ENCODE measurements at places on chromosomes 3 and 15.

DNA sequence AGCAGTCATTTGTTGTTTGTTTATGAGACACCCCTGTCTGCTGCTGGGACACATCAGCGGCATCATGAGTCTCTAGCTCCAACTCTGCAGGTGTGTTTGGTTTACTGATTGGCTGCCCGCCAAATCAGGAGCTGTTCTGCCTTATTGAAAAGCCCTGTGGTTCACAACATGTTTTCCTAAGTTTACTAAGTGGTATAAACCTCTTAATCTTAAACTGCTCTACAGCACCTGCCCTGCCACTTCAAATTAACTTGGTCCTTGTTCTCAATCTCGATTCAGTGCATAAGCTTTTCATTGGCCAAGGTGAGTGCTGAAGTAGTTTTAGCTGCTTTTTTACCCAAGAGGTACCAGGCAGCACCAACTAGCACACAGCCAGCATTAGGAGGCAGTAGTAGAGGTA, 77.8 kb upstream of the WDR72 start:
- DNase-seq, result peak; percentile 42

GRCh38 chr3:110755345-110755744, 316.3 kb upstream of the NECTIN3 start:
- DNase-seq, result no peak

DNA sequence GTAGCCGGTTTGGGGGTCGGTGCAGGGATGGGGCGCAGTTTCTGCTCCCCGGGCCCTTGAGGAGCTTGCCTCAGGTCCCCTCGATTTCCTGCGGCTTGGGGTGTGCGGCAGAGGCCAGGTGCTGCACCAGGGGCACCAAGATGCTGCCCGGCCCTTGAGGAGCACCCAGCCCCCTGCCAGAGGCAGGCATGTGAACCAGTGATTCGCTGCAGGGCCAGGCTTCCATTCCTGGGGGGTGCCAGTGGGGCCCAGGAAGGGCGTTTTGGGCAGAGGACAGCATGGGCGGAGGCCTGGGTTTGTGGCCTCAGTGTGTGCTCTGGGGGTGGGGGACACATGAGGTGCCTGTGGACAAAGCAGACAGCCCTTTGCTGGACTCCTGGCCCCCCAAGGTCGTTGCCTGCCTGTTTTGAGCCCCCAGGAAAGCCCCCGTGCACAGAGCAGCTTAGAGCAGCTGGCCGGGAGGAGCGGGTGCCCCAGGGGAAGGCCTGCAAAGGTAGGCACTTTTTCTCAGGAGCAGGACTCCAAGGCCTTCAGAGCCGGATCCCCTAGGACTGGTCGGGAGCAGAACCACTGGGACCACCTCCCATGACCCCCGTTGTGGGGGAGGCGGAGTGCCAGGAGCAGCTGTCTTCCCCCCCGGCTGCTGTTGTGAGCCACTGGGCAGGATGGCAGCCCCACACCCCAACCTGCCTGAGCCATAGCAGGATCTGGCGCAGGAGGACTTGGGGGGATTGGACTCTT, 1.6 kb downstream of the PLXNA1 start:
- no peak for DNase-seq

- DNase-seq, result no peak
Observed at GRCh38 chr3:25511972-25512721, 84.1 kb downstream of the RARB start.

DNA sequence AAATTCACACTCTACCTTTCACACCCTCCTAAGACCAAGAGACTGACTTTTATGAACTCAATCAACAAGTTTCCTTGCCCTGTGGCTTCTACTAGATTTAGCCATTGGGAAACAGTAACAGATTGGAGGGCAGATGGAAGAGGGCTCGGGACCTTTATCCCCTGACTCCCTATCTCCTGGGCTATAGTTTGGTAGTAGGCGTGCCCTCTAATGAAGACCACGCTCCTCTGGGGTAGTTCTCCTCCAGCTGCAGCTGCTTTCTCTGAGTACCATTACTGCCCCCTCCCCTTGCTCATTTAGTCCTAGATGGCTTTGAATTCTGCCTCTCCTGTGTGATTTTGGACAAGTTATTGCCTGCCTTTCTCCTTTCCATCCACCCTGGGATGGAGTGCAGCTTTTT, 33.3 kb downstream of the FMN1 start:
- DNase-seq, result peak; percentile 1

DNA sequence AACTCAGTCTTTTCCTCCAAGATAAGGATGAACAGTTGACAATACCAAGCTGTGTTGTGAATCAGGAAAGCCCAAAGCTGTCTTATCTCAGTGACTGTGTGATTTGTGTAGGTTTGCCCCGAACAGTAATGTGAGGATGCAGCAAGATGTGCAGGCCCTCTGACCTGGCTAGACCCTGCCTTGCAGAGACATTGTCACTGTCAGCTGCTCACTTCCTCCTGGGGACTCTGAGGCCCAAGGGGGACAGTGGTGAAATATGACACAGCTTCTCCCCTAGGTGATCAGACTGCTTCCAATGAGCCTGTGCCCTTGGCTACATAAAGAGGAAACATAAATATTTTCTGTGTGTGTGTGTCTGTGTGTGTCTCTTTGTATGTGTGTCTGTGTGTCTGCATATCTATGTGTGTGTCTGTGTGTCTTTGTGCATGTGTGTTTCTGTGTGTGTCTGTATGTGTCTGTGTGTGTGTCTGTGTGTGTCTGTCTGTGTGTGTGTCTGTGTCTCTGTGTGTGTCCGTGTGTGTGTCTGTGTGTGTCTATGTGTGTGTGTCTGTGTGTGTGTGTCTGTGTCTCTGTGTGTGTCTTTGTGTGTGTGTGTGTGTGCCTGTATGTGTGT, 21.7 kb downstream of the LRRK1 start:
- DNase-seq, result no peak

- DNase-seq, result no peak
Observed at GRCh38 chr15:85063088-85063487, 81.4 kb downstream of the PDE8A start.

- no peak for DNase-seq
Observed at GRCh38 chr3:173045770-173046382, 95.2 kb downstream of the SPATA16 start.

DNA sequence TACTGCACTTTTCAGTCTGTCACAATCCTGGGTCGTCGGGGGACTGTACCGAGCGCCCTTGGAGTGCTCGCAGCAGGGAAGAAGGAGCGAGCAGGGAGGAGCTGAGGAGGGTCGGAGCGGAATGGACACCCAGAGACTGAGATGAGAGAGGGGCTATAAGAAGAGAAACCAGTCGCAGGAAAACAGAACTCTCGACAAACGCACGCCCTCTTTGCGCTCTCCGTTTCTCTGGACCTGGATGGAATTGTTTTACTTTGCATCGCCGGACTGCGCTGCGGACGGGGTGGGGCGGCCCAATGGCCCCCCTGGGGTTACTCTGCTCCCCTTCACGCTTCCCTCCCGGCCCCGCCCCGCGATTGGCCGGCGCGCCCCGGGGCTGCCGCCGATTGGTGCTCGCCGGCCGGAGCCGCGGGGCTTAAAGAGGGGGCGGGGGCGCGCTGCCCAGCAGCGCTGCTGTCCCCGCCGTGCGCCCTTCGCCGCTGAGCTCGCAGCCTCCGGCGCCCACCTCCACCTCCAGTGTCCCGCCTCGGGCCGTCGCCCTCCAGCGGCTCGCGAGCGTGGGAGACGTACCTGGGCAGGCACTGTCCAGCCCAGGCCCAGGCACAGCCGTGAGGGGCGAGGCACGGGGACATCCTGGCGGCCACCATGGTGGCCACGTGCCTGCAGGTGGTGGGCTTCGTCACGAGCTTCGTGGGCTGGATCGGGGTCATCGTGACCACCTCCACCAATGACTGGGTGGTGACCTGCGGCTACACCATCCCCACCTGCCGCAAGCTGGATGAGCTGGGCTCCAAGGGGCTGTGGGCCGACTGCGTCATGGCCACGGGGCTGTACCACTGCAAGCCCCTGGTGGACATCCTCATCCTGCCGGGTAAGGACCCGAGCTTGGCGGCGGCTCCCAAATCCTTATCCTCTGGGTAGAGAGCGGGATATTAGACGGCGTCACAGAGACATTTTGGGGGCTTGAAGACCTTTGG, at the start of gene CLDN11:
Gene CLDN11, plus strand, starts transcription at position 447 of the 977 bp plus-strand sequence. Its CDS starts 199 bp downstream, at position 646.
- DNase-seq, result peak; percentile 12

- no peak for DNase-seq
Observed at GRCh38 chr3:41630708-41631107, 331.2 kb downstream of the ULK4 start.

DNA sequence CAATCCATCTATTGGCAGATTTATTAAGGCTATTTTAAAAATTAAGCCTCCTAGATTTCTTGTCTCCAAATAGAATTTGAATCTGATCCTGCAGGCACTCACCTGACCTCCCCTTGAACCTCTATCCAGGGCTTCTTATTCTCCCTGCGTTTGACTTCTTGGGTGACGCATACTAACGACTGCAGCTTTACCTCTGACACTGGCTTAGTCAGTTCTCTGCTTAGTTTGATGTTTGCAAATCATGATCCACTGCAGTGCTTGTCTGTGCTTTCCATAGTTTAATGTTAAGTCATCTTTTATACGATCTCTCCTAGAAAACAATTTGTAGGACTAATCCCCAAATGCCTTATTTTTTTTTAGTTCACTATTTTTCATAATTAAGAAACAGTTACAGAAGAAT, 233.1 kb downstream of the ROBO1 start:
- DNase-seq, result no peak

GRCh38 chr3:55795296-55795695, 308.2 kb upstream of the WNT5A start:
- DNase-seq, result no peak

DNA sequence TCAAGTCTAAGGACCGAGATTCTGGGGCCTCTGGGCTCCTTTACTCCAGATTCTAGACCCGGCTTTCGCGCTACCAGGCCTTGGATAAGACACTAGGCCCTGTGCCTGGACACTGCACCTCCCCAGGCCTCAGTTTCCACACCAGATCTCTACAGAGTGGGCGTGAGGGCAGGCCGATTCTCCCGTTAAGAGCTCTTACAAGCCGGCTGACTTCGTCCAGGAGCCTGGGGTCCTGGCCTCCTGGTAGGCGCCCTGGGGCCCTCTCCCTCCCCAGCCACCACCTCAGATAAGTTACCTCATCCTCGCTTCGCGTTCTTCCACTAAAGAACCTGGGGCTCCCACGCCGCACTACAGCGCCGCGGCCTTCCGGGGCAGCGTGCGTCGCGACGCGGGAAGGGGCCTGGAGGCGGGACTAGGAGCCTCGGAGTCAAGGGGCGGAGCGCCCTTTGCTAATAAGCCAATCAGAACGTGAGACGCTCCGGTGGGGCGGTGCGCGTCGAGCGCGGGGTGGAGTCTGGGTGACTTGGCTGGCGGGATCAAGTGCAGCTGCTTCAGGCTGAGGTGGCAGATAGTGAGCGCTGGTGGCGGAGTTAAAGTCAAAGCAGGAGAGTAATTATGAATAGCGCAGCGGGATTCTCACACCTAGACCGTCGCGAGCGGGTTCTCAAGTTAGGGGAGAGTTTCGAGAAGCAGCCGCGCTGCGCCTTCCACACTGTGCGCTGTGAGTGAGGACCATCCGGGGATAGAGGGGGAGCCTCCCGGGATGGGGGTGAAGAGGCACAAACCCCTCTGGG, at the start of the genes EAF2 and IQCB1:
Gene EAF2, plus strand, starts transcription at position 539 of the 794 bp plus-strand sequence. Its CDS starts 77 bp downstream, at position 616.
Gene IQCB1, minus strand, starts transcription at position 390 of the 794 bp plus-strand sequence. CDS start 6,100 bp downstream, outside the sequence.
- peak; percentile 93 for DNase-seq

- DNase-seq, result no peak
Observed at GRCh38 chr3:127637971-127638370, 9.0 kb downstream of the PODXL2 start.

GRCh38 chr15:52678468-52679231, 538 bp downstream of the ATOSA start:
- no peak for DNase-seq

DNA sequence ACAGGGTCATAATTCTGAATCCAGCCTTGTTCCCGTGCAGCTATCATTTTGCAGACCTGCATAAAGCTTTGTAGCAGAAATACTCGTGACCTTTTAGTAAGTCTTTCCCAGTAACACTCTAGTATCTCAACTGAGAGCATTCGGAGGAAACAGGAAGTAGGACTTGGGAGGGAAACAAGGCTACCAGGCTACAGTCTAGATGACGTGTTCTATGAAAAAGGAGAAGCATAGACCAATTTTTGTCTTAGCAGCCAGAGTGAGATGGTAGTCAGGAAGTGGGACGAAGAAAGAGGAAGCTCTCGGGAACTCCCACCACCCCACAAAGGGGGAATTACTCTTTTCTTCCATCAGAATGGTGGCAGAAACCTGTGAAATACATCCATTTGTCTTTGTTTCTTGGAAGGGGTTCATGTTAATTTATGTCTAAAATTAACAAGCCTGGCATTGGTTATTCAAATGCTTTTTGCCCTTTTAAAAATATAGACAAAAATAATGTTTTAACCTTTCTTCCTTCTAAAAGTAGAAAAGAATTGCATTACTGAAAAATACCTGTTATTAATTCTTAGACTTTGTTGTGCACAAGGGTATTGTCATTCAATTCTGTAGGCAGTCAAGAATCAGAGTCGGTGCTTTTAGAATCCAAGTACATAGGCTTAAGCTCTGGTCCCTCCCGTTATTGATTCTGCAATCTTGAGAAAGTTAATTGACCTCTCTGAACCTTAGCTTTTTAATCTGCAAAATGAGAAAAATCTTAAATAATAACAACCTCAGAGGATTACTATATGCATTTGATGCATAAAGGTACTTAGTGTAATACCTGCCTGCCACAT, 1.6 kb upstream of the SUCNR1 start:
- DNase-seq, result no peak

GRCh38 chr15:92158426-92158825, 235.3 kb upstream of the ST8SIA2 start:
- no peak for DNase-seq

GRCh38 chr3:162892921-162893793, 1396.5 kb downstream of the OTOL1 start:
- no peak for DNase-seq

- no peak for DNase-seq
Observed at GRCh38 chr3:133328373-133328772, 71.5 kb upstream of the BFSP2 start.

GRCh38 chr15:68768321-68768720, 52.4 kb downstream of the ANP32A start:
- DNase-seq, result no peak

DNA sequence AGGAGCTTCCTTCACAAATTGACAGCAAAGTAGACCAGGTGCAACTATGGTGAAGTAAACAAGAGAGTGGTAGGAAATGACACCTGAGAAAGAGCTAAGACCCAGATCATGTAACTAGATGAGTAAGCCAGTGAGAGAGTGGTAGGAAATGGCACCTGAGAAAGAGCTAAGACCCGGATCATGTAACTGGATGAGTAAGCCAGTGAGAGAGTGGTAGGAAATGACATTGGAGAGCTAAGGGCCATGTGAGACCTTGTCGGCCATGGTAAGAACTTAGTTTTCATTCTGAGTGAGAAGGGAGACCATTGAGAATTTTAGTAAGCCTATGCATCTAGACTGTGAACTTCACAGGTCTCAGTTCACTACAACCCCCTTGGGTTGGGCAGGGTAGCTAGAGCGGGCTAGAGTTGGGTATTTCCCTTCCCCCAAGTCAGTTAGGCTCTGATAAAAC, 5.4 kb upstream of the SENP7 start:
- DNase-seq, result no peak

DNA sequence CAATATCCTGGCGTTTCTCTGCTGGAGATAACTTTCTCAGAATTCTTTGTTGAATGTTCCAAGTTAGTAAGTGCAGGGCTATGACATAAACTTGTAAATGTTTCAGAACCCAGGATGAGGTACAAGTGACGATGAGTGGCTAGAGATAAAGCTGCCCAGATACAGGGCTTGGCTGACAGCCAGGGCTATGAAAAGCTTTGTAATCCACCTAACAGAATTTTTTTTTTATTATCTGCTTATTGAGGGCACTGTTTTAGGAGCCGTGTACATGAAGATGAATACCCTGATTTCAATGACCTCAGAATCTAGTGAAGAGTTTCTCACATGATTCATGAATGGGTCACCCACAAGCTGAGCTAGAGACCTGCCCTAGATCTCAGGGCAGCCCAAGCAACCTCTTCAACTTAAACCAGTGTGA, 431.4 kb downstream of the DIPK2A start:
- no peak for DNase-seq

- no peak for DNase-seq
Observed at GRCh38 chr15:92953566-92953965, 53.4 kb downstream of the CHD2 start.
